Activated gamma-delta T cell treated with anti-CD3 and anti-CD28 coated beads, Interleukin-2, amount 50 U/mL, for 16 hours (primary cell): ENCODE measurements at places on chromosomes 3 and 15.

DNA sequence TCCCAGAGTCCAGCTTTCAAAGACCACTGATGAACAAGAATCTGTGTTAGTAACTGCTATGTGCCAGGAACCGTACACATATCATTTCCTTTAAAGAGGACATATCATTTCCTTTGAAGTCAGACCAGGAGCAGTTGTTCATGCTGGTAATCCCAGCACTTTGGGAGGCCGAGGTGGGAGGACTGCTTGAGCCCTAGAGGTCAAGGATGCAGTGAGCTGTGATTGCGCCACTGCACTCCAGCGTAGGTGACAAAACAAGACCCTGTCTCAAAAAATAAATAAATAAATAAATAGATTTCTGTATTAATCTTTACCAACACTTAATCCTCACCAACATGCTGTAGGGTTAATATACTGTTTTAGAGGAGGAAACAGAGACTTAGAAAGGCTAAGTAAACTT, 23.9 kb upstream of the CDV3 start:
- no peak for DNase-seq

- DNase-seq: no peak
Measured at GRCh38 chr15:50181201-50181968, 611 bp upstream of the SLC27A2 start.

GRCh38 chr15:63493436-63493835, 11.0 kb upstream of the USP3 start:
- no peak for DNase-seq

DNA sequence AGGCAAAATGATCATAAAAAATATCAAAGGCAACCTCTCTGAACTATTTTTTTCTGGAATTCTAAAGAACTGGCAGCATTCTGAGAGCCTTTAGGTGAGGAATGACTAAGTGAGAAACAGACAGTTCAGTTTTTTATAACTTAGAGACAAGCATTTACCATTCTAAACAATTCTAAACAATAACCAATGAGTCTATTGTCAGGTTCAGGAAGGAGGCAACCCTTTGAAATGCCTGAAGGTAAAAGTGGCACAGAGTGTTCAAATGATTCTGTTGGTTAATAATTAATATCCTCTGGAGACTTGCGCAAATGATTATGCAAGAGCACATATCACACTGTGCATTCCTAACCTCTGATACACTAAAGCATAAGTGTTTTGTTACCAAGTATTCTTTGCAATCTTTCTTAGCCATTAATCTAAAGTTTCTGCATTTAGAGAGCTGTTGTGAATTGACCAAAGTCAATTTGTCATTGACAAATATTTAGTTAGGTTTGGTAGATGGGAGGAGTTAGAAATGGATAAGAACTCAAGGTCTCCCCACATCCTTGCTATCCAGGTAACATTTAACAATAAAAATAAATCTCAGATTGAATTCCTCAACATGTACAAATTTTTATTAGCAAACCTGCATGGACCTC, 9.2 kb upstream of the TGFBR2 start:
- no peak for DNase-seq

DNA sequence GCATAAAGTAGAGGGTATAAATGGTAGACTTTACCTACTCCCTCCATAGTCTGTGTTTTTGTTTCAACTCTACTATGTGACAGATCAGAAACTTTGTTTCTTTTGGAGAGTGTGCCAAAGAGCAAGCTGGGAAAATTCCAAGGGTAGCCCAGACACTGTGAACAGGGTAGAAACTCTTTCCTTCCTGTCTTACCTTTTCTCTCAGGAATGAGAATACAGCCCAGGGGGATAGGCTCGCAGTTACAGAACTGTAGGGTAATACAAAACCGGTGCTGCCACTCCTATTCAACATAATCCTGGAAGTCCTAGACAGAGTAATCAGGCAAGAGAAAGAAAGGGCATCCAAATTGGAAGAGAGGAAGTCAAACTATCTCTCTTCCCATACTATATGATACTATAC, 256.3 kb downstream of the CPNE4 start:
- no peak for DNase-seq

GRCh38 chr15:80162059-80162554, 9.3 kb downstream of the FAH start:
- no peak for DNase-seq

DNA sequence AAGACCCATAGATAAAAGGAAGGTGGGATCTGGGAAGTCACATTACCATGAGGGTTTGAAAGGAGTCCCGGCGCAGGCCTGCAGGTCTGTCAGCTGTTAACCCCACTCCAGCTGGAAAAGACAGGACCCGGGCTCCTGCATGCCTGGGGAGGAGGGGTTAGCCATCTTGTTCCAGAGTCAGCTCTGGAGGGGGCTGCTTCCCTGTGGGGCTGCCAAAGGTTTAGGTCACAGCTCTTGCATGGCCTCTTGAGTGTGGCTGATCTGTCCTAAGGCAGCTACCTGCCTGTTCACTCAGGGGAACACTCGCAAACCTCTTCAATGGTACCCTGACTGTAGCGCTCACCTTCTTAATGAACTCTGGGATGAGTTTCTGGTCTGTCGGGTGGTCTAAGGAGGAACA, 104.5 kb downstream of the RFTN1 start:
- DNase-seq: no peak

- DNase-seq: no peak
Measured at GRCh38 chr15:75123395-75123794, 78.3 kb upstream of the C15orf39 start.

- DNase-seq: no peak
Measured at GRCh38 chr3:153547970-153548369, 385.9 kb downstream of the RAP2B start.

DNA sequence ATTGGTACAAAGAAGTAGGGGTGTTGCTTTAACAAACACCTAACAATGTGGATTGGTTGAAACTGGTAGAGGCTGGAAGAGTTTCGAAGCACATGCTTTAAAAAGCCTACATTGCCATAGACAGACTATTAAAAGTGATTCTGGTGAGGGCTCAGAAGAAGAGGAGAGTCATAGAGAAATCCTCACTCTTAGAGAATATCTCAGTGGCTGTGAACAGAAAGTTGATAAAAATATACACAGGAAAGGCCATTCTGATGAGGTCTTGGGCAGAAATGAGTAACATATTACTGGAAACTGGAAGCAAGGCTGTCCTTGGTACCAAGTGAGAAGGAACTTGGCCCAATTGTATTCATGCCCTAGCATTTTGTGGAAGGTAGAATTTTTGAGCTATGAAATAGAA, 173.7 kb upstream of the CRBN start:
- DNase-seq: no peak

GRCh38 chr3:72595376-72595775, 252.9 kb downstream of the SHQ1 start:
- no peak for DNase-seq

DNA sequence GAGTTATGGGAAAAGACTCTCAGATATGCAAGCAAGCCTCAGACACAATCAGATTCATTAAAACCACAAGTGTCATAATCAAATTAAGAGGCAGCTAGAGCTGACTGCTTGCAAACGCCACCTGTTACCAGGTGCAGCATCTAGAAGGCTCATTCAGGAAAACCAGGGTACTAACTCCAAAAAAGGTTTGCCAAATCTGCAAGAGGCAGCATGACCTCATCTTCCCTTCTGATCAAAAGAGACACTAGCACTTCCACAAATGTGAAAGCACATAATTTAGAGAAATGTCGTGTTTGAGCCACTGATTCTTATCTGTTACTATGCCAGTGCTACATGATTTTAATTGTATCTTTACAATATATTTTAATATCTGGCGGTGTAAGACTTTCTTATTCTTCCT, 123.3 kb upstream of the NANOGP8 start:
- no peak for DNase-seq

GRCh38 chr3:117248153-117248552, 538.6 kb downstream of the TUSC7 start:
- no peak for DNase-seq

- no peak for DNase-seq
Measured at GRCh38 chr15:68190048-68190447, 15.1 kb downstream of the CALML4 start.

- no peak for DNase-seq
Measured at GRCh38 chr3:15083252-15083651, 15.7 kb downstream of the RBSN start.

DNA sequence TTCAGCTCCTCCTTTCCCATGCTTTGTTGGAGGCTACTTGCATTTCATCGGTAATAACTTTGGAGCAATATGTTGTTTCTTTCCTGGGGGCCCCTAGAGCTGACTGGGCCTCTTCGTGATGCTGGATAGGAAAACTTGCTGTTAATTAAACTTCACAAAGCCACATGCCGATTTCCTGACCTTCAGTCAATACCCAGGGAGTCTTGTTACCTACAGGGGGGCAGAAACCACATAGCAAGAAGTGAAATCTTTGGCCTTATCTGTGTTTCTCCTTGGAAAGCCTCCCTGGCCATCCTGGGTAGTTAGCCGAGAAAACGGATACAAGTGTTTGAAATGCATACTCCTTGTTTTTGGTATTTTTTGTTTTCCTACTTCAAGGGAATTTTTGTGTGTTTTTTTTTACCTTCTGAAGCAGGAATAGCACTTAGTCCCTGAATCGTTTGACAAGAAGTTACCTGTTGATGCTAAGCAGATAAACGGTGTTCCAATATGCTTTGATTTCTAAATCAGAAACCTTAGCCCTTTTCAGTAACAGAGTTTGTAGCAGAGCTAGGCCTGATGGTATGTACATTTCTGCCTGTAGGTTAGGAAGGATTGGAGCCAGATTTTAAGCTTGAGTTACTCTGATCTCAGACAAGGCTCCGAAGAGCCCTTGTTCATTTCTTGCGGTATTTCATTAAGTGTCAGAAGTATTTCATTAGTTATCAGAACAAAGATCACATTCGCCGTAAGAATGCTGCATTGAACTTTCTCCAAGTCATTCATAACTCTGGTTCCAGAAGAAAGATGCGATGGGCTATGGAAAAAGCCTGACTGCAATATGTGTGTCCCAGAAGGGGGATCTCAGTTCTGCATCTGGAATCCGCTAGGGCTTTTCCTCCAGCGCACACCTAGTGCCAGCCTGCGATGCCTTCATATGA, 111.5 kb downstream of the THSD4 start:
- DNase-seq: no peak

- DNase-seq: no peak
Measured at GRCh38 chr3:137525471-137525870, 238.6 kb upstream of the SOX14 start.

GRCh38 chr3:156149876-156150275, 29.5 kb downstream of the KCNAB1 start:
- no peak for DNase-seq

DNA sequence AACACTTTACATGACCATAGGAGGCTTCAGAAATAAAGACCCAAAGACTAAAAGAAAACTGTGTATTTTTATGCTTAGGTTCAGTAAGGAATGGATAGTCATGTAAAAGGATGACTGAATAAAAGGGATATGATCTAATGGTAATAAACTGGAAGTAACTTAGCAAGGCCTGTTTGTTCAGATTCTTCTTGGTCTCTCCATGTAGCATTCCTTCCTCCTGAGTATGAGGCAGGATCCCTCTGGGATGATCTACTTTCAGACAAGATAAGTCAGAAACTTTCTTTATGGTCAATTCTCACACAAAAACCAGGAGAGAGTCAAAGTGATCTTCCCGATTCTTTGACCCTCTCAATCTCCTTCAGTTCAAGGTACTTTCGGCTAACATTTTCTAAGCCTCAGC, 340.8 kb upstream of the DCBLD2 start:
- no peak for DNase-seq

DNA sequence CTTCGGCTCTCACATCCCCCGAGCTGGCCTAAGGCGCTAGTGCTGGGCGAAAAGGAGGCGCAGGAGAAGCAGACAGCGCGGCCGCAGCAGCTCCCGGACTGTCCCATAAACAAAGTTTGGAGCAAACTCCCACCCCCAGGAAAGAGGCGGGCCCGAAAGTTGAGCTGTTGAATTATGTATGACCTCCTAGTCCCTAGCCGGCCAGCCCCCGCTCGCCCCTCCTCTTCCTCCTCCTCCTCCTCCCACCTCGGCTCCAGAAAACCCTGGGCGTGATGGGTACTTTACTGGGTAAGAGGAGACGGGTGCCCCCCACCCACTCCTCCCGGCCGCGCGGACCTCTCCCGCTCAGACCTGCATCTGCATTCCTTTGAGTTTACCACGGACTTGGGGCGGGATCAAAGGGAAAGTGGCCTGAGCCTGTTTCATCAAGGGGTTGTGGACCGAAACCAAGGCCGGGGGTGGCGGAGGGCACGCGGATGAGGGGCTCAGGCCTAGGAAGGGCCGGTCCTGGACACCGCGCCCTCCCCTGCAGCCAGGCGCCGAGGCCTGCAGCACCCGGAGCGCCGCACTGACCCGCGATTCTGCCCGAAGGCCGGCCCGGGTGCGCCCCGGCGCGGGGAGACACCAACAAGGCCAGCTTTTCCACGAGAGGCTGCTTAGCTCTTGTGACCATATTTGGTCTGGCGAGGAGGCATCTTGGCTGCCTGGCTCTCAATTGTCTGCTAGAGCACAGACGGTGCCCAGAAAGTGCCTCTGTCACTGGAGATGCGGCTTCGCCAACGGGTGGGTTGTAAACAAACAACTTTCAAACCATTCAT, at the start of gene WWTR1:
Gene WWTR1 (minus strand): TSS at position 100 of the 818 bp plus-strand sequence. CDS start 719 bp downstream, outside the sequence.
- DNase-seq: no peak

DNA sequence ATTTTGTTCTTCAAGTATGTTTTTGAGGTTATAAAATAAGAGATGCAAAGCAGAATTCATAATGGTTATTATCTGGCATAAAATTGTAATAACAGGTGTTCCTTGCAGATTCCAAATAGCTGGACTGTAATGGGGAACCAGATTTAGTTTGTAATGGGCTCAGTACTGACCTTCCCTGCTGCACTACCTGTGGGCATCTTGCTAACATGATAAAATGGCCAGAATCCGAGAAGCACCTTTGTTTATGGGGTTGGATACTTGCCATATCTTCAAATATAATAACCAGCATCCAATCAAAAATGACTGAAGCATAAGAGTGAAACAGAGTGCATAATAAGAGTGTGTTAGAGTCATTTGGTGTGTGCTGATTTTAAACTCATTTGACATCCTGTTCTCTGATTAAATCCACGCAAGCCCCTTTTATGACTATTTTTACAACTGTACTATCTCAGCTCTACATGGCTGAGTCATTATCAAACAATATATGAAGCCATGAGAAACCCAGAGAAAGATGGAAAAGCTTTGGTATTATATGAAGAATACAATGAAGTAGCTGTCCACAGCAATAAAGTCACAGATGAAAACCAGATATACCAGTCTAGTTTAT, 292.4 kb downstream of the CNTN4 start:
- no peak for DNase-seq

DNA sequence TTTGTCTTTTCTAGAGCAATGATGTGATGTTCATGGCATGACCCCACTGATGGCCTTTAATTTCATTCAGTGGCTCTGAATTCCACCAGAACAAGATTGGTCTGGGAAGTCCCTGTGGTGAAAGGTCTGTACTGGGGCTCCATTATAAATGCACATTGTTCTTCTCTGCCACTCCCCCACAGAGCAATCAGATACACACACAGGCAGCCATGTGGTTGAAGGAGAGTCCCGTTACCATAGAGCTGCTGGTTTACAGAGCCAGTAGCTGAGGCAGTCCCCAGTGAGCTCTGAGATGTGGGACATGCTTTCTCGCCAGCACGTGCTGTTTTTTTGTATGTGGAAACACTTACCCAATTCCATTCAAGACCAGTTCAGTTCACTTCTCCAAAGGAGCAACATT, 172.7 kb upstream of the TRIM42 start:
- DNase-seq: no peak

- DNase-seq: no peak
Measured at GRCh38 chr3:132311841-132312240, 5.4 kb upstream of the ACP3 start.

GRCh38 chr3:192038726-192039125, 577.8 kb downstream of the PYDC2 start:
- DNase-seq: no peak
